GM12878 (cell line): ENCODE measurements at places on chromosomes 2 and 18. TPM values are rescaled to one million over a fixed set of nuclear protein-coding genes. Genes with fewer than 3 reads are reported as not detected.

GRCh38 chr18:40371673-40372072 is 1583.4 kb upstream of the PIK3C3 start:
- DNase-seq, result no peak

DNA sequence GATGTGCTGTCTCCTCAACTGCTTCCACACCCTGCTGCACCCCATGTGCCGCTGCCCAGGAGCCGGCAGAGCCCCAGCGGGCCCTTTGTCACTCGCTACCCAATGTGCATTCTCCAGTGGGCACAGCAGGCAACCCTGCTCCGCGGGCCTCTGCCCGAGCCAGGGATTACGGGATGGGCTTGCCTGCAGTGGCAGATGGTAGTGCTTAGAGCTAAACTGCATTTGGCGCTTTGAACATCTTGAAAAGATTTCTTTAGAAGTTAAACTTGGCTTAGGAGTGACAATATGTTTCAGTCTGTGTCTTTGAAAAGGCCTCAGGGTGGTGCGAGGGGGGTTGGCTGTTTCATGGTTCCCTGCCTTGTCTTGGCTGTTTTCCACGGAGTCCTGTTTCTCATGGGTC is 84.0 kb upstream of the BOD1L2 start:
- no peak for DNase-seq

- DNase-seq, result no peak
Observed at GRCh38 chr2:16149349-16150243, 209.2 kb downstream of the MYCN start.

Gene ITGB6
- total RNA-seq, result not detected in 2 replicates

Gene SPP2
- 0.37 TPM in 1 of 2 replicates, not detected in the other for total RNA-seq

- DNase-seq, result peak; percentile 50
Observed at GRCh38 chr2:224561234-224562005, 23.7 kb downstream of the CUL3 start.

- DNase-seq, result no peak
Observed at GRCh38 chr2:8004250-8004681, 677.6 kb upstream of the ID2 start.

- DNase-seq, result no peak
Observed at GRCh38 chr2:10977621-10978020, 65.9 kb downstream of the KCNF1 start.

GRCh38 chr2:60549928-60550177 is 3.6 kb downstream of the BCL11A start:
- no peak for DNase-seq

DNA sequence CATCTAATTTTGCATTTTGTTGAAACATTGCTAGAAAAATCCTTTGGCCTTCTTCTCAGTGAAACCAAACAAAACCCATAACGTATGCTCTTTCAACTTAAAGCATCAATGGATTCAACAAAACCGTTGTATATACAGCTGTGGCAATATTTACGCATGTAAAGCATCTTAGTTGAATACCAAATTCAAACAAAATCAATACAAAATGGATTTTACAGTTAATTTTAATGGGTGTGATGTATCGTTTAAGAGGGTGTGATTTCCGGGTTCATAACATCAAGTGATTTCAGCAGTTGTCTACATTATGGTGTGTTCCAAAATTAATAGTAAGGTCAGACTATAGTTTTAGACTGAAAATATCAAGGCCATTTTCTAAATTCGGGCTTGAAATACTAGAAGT is 198.2 kb downstream of the TGIF1 start:
- DNase-seq, result no peak

GRCh38 chr2:15096873-15097272 is 464.3 kb downstream of the NBAS start:
- DNase-seq, result no peak

DNA sequence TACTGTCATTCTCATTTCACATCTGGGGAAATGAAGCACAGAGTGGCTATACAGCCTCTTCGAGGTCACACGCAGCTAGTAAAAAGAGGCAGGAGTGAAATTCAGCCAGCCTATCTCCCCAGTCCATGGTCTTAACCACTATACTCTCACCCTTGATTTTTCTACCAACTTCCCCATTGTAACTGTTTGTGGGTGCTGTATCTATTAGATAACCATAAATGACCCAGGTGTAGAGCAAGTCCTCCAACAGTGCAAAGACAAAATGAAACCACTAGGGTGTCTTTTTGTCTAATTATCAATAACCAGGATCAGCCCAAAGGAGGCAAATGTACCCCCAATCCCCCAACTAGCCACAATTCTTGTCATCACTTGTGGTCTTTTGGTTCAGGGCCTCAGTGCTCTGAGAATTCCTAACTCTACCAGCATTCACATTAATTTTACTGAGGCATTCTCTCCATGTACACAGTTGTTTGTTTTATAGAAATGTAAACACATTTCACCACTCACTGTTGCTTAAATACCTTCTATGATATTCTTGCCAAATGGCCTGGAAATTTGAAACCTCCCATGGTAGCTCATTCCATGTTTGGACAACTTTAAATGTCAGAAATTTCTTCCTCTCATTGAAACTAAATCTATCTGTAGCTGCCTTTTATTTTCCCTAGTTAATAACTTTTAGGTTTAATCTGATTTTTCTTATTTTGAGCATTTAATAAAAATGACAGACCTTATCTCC is 58.7 kb downstream of the SLC40A1 start:
- no peak for DNase-seq

DNA sequence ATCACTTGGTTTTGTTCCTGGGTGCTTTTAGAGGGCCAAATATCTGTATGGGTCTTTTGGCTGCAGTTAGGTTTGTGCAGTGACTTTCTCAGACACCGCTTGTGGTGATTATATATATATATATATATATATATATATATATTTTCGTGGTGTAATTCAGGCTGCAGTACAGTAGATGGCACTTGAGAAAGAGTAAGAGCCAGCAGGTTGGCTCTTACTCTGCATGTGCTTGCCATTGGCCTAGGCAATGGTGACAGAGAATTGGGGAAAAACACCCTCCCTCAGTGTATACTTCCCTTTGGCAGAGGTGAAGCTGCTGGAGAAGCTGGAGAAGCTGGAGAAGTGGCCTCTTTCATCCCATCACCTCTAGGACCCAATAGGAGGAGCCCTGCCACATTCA is 22.2 kb upstream of the MYL1 start:
- DNase-seq, result no peak

- no peak for DNase-seq
Observed at GRCh38 chr2:31987454-31988220, 23.2 kb downstream of the MEMO1 start.

DNA sequence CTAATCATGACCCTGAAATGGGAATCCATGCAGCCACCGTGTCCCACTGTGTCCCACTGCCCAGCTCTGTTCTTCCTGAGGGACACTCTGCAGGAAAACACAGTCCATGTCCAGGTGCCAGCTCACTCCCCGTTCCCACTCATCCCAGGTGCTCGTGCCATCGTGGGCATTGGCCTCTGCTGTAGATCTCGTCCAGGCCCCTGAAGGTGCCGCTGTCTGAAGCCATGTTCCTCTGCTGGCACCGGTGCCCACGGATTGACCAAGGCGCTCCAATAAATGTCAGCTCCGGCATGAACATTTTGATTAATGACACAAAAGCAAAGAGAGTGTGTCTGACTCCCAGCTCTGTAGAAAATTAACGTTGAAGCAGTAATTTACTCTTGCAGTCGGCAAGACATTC is 280.1 kb upstream of the SALL3 start:
- DNase-seq, result no peak

Gene FAM110C
- not detected in 2 replicates for total RNA-seq

GRCh38 chr2:239190361-239190760 is 210.5 kb downstream of the HDAC4 start:
- DNase-seq, result no peak

DNA sequence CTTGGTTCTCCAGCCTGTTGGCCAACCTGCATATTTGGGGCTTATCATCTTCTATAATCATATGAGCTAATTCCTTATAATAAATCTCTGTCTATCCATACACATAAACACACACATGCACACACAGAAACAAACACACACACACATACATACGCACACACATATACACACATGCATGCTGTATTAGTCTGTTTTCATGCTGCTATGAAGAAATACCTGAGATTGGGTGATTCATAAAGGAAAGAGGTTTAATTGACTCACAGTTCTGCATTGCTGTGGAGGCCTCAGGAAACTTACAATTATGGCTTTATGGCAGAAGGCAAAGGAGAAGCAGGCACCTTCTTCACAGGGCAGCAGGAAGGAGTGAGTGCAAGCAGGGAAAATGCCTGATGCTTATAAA is 707.4 kb upstream of the CDH2 start:
- no peak for DNase-seq

Gene CCDC85A
- total RNA-seq, result not detected in 2 replicates

GRCh38 chr2:42973726-42974125 is 181.3 kb upstream of the HAAO start:
- DNase-seq, result no peak

DNA sequence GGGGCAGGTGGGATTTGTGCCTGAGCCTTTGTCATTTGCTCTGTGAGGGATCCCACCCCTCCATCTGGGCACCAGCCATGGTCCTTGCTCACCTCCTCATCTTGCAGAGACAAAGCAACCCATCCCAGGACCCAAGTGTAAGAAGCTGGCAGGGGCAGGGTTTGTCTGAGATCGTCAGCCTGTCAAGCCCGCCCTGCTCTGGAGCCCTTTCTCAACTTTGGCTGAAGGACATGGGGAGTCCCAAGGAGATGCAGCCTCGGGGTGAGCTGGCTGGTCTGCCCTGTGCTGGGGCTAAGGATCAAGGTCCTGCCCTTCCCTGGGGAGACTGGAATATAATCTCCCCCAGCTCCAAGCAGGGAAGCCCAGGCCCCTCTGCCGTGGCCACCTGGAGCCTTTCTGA is 86.0 kb downstream of the CAPN13 start:
- no peak for DNase-seq

- DNase-seq, result no peak
Observed at GRCh38 chr18:76747676-76748075, 74.7 kb upstream of the ZNF236 start.

GRCh38 chr2:237293978-237294377 is 120.0 kb downstream of the COL6A3 start:
- DNase-seq, result no peak

Gene MALL
- 0.26 and 0.27 TPM in 2 replicates for total RNA-seq

Gene SERPINB4
- total RNA-seq, result not detected in 2 replicates

Gene AQP12B
- not detected in 2 replicates for total RNA-seq

- DNase-seq, result no peak
Observed at GRCh38 chr2:15456352-15456751, 104.8 kb downstream of the NBAS start.

GRCh38 chr2:148812306-148812705 is 62.7 kb upstream of the KIF5C start:
- DNase-seq, result no peak

Gene ABCG8
- not detected in 2 replicates for total RNA-seq

GRCh38 chr2:165508927-165509326 is 39.4 kb downstream of the CSRNP3 start:
- no peak for DNase-seq

Gene AQP4
- total RNA-seq, result 0.18 and 0.24 TPM in 2 replicates

DNA sequence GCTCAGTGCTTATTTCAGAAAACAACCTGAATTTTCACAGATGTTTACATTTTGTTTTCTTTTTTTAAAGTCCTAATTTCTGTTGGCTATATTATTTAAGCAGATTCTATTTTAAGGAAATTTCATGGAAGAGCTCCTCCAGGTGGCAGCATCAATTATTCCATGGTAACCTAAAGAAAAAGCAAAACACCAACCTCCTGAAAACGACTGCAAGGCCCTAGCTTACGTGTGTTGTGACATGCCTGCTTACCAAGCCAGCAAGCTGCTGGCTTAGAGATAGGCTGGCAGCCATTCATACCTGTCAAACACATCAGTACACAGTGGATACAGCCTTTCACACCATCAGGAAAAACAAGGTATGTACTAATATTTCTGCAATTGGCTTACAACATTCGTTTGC is 64.9 kb downstream of the LPIN2 start:
- DNase-seq, result no peak

GRCh38 chr2:8238521-8239230 is 443.2 kb upstream of the ID2 start:
- DNase-seq, result no peak

Gene NLRC4
- 0.40 and 0.54 TPM in 2 replicates for total RNA-seq

- DNase-seq, result no peak
Observed at GRCh38 chr18:49160079-49160930, 209.5 kb upstream of the SMAD7 start.
